AG08396 (cell line): ENCODE measurements at places on chromosomes 6 and 20.
A peak's percentile ranks its signal among the peaks of the same experiment; 100 is the strongest.

GRCh38 chr6:37576336-37576737 lies 76.6 kb upstream of the CCDC167 start:
- peak; percentile 81 for DNase-seq

DNA sequence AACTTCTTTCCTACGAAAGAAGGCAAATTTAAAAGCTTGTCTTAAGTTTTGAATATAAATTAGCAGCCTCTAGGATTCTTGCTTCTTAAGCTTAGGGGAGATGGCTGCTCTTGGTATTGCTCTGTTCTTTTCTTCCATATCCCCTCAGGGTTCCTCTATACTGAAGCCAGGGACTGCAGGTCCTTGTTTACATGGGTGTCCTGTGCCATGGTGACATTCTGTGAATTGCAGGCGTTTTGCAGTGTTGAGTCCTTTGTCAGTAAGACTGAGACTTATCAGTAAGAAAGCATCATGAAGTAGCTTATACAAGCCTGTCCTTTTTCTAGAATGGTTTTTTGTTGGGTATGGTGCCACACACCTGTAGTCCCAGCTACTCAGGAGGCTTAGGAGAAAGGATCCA lies 147.8 kb downstream of the ARID1B start:
- DNase-seq, result no peak

DNA sequence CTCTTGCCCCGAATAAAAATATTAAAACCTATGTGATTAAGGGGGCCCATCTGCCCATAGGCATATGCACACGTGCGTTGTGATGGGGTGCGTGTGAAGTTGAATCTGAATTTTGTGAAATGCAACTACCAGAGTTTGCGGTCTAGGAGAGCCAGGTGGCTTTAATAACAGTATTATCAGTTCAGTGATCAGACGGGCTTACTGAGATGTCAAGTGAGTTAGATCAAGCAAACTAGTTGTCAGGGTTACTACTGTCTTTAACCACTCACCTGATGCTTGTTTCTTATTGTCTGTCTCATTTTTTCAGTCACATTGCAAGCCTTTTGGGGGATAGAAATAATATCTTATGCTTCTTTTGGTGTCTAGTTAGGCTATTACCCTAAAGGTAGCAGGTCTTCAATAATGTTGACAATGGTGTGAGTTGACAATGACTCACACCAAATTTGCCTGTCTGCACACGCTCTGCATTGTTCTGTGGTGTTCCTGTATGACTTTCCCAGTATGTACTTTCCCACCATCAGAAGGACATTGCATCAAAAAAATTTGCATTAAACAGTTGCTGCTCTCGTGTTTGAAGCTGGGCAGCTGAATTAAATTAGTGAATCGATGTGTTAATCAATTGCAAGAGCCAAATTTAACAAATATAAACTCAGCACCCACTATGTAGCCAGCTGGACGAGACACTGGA lies 103.1 kb upstream of the NAA20 start:
- DNase-seq, result no peak

- peak; percentile 21 for DNase-seq
These were observed 548 bp downstream of the AGPAT4 start for GRCh38 chr6:161273274-161273751.

DNA sequence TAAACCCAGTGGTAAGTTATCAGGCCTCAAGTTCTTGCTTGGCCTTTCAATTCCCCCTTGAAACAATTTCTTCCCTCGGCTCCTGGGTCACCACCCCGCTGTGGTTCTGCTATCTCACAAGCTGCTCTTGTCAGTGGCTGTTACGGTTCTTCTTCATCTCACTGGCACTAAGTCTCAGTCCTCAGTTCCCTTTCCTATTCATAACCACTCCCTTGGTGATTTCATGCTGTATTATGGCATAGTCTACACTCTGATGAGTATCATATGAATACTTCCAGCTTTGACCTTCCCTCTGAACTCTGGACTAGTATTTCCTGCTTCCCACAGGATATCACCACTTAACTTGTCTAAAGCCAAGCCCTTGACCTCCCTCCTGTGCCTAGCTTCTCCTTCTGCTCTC lies 7.9 kb downstream of the TAAR1 start:
- no peak for DNase-seq

GRCh38 chr6:71608646-71609045 lies 277.7 kb upstream of the RIMS1 start:
- no peak for DNase-seq
